ENCODE measurements at places on chromosomes 4 and X.
A peak's percentile ranks its signal among the peaks of the same experiment; 100 is the strongest.

DNA sequence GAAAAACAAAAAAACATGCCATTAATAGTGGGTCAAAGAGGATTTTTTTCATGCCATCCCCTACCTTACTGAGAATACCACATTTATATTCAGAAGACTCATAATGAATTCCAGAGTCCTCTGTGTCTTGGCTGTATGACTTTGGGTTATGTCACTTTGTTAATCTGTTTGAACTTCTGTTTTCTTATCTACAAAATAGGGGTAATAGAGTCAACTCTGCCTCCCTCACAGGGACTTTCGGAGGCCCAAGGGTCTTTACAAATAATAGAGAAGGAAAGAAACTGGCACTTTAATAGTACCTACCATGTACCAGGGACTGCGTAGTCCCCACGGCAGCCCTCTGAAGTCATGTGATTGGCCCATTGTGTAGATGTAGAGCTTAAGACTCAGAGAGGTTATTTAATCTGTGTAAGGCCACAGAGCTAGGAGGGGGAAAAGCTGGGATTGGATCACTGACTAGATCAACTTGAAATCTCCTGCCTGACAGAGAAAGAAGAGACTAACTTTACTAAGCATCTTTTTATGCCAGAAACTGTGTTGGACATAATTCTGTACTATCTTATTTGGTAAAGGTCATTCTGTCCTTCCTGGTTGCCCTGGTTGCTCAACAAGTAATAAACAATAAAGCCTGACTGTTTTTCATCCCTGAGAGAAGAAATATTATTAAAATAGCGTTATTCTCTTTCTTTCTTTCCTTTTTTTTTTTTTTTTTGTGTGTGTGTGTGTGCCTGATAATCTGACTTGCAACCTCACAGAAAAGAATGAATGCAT is 59.6 kb downstream of the NFKB1 start:
- no peak for DNase-seq

DNA sequence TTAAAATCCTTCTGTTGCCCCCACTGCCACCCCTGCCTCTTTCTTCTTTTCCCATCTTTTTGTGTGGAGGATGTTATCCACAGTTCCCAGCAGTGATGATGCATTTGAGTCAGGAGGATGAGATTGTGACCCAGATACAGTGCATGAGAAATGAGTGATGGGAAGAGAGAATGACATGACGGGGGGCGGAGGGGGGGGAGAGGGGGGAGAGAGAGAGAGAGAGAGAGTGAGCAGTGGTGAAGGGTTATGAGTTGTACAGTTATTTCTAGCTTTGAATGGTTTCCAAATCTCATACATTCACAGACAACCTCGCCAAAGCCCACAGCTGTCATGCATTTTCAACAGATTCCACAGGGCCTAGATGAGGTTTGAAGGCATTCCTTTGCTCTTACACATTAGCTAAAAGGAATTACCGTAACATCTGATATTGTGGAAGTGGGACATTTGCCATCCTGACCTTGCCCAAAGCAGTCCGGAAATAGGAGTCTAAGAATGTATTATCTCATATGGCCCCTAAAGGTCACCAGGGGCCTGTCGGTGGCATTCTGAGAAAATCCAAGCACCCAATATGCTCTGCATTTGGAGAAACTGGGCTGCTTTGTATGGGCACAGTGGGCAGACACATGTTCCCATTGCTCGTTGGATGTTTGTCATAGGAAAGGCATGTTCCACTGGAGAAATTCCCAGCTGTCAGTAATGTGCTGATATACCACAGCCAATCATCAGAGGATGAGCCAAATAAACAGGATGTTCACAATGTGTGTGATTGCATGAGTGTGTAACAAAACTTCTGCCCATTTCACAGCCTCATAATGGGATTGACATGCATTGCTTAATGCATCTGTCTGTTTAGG is 435.8 kb downstream of the SPRY1 start:
- DNase-seq = peak; percentile 88

DNA sequence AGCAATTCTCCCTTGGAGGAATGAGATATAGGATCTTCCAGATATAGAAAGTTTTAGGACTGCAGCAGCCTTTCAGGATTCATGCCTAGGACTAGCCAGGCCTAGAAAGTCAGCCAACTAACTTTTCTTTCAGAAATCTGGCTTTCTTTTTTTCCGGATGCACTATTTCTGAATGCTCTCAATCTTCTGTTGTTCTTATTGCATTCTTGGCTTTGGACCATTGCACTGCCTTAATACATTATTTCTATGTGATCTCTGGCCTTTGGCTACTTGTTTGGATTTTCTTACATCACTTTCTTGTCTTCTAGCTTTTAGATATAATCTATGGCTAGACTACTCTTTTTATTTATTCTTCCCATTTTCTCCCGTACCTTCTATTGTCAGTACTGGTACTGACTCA is 813.1 kb upstream of the HTR2C start:
- no peak for DNase-seq

DNA sequence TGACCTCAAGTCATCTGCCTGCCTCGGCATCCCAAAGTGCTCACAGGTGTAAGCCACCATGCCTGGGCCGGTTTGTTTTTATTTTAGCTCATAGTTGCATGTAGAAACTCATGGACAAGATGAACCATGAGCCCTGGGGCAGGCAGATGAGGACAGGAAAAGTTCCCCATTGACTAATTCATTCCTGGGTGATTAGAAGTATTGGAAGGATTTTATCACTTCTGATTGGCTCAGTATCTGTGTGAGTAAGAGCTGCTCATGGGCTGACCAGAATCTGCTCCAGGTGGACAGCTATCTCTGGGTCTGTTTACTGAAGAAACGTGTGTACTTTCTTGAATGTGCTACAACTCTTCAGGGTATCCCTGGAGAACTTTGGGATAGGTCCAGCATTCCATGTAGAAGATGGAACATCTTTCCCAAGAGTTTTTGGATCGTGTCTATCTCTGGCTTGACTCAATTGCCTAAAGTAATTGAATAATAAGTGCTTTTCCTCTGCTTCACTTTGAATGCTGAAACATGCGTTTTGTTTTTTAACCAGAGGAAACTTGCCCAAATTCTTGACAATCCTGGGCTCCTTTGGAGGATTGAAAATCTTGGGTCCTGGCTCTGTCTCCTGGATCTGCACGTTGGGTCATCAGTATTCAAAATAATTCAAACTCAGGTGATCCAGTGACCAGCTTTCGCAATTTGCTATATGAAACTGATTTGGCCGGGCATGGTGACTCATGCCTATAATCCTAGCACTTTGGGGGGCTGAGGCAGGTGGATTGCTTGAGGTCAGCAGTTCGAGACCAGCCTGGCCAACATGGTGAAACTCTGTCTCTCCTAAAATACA is 88.6 kb upstream of the DHRSX start:
- DNase-seq = no peak

GRCh38 chr4:37978248-37978924 is 18.2 kb downstream of the PTTG2 start:
- no peak for DNase-seq

- DNase-seq = no peak
Observed at GRCh38 chr4:69032847-69033638, 63.2 kb upstream of the UGT2B7 start.

- no peak for DNase-seq
Observed at GRCh38 chrX:139692506-139692849, 15.5 kb downstream of the MCF2 start.

DNA sequence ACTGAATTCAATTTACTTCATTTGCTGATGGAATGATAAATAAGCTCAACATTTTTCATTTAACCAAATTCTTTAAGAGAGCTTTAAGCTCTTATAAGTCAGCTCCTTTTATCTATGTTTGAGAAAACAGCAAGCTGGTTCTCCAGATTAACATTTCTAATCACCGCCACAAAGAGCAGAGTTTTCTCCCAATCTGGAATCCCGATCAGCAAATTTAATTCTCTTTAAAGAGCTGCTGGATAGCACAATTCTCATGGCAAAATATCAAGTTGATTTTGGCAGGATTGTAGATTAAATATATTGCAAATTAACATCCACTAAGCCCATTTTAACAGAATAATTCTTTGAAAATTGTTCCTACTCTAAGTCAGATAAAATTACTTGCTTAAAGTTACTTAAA is 48.8 kb downstream of the RPS6KA3 start:
- no peak for DNase-seq

- DNase-seq = no peak
Observed at GRCh38 chr4:38453253-38453881, 210.6 kb upstream of the KLF3 start.

GRCh38 chr4:83846193-83846830 is 310.4 kb downstream of the GPAT3 start:
- DNase-seq = no peak

DNA sequence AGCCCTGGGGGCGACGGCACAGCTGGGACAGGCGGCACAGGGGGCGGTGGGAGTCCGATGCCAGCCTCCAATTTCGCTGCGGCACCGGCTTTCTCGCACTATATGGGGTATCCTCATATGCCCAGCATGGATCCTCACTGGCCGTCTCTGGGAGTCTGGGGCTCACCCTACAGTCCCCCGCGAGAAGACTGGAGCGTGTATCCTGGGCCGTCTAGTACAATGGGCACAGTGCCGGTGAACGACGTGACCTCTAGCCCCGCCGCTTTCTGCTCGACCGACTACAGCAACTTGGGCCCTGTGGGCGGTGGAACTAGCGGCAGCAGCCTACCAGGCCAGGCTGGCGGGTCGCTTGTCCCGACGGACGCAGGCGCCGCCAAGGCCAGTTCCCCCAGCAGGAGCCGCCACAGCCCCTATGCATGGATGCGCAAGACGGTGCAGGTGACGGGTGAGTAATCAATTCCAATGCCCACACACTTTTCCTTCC is 500 bp downstream of the CDX4 start:
- DNase-seq = no peak

DNA sequence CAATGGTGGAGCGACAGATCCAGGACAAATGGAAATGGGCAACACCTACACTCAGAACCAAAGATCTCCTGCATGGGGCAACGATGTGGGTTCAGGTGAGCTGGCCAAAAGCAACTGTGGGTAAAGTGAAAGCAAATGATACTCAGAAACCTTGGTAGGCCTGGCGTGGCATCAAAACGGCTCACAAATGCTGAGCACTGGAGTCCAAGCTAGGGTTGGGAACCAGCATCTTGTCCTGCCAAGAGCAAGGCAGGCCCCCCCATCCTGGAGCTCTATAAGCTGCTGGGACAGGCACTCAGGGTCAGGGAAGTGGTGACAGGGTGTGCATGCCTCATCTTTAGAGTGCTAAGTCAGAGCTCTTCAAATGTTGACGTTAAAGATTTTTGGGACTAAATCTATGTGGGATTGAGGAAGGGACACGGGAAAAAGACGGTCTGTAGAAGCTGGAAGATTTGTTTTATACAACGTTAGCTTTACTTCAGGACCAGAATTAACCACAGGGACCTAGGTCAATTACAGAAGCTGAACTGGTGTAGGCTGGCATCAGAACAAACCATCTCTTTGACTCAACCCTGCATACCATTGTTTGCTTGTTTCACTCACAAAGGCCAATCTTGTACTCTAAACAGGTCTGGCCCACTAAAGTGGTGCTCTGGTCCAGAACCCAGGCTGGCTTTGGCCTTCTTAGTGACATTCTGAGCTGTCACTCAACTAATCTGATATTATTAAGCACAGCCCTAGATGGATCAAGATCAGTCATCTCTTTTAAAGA is 10.7 kb downstream of the ATP8A1 start:
- no peak for DNase-seq

GRCh38 chr4:13986548-13986947 is 359.0 kb upstream of the BOD1L1 start:
- no peak for DNase-seq

DNA sequence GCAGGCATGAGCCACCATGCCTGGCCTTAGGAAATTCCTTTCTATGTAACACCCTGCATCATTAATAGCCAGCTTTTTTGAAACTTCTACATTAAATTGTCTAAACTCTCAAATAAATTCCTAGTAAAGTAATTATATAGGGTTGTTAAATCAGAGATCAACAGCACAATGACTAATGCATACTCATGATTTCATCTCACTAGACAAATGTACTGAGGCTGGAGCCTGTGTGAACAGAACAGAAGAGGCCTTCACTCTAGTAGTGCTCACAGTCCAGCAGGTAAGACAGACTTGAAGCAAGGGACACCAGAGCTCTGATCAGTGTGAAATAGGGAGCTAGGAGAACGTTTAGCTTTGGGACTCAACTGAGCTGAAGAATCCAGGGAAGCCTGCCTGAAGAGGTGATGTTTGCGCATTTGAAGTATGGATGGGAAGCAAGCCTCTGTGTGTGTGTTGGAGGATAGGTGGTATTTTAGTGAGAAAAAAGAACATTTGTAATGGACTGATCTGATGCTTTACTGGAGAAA is 3.9 kb downstream of the ZFP42 start:
- DNase-seq = no peak

GRCh38 chr4:67615119-67615518 is 56.6 kb downstream of the STAP1 start:
- DNase-seq = no peak

DNA sequence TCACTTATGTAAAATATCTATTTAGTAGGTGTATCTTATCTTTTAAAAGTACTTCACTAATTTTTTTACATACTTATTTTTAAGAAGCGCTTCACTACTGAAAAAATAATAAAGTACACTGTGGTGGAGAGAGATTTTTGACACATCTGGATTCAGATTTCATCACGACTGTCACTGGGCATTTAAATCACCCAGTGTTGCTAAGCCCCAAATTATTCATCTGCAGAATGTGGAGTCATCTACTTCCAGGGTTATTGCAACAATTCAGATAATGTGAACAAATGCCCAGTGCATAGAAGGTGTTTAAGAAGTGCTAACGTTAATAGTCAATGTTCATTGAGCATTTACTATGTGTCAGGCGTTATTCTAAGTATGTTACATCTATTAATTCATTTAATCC is 41.8 kb downstream of the AASDH start:
- DNase-seq = no peak

DNA sequence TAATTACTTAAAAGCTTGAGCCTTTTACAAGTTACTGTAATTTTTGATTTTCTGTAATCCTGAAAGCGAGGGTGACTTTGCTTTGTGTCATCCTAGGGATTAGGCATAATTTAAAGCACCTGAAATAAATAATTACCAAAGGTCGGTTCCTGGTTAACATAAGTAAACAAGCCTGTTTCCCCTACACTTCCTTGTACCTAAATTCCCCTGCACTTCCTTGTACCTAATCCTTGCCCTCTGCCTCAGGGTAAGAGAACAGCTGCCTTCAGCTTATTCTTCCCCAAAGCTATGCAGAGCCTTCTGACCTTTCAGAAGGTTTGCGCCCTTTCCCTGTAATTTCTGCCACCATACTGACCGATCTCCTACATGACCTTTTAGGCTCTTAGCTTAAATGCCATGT is 166.1 kb upstream of the PDE5A start:
- no peak for DNase-seq

- no peak for DNase-seq
Observed at GRCh38 chr4:104649631-104650030, 154.9 kb upstream of the CXXC4 start.

DNA sequence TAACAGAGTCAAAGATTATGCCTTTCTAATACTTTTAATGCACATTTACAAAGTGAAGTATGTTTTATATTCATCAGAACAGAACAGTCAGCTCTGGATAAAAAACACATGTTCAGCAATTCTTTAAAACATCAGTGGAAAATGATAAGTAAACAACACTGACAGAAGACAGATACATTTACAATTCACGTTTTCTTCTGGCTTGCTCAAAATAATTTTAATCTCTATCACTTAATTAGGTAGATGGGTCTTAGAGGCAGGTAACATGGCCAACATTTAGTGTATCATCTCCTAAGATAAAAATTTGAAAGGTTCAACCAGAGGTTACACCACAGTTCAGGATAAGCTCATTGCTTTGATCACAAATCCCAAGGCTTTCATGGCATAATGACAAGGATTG is 156.8 kb upstream of the MAB21L2 start:
- no peak for DNase-seq

- DNase-seq = no peak
Observed at GRCh38 chr4:3365871-3366842, 73.3 kb downstream of the RGS12 start.

GRCh38 chrX:69146739-69147138 is 18.5 kb downstream of the PJA1 start:
- no peak for DNase-seq

All from amniotic stem cell (primary cell).